ENCODE measurements at places on chromosomes 4 and X.

DNA sequence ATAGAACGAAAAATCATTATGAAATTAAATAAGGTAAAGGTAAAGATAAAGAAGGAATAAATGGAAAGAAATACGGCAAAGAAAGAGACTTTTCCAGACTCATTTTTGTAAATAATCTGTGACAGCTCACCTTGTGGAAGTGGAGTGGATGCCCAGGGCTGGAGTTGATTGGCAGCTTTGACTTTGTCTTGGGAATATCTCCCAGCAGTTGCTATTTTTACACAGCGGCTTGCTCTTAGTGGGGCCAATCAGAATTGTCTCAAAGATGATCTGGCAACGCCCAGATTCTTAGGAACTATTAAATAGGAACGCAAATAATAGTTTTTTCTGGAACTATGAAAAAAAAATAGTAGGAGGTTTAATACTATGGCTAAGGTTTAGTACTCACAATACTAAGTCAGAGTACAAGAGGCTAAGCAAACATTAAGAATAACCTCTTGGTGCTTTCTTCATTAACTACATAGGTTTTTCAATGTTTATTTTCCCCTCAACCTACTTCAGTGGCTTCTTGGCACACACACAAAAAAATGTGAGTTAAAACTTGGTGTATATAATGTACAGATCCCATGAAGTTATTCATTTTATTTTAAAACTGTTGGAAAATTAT lies 132.7 kb downstream of the TRAM1L1 start:
- no peak for DNase-seq

GRCh38 chr4:26531491-26532116 lies 41.3 kb upstream of the CCKAR start:
- DNase-seq = no peak

GRCh38 chr4:13558881-13559280 lies 14.6 kb upstream of the NKX3-2 start:
- no peak for DNase-seq

DNA sequence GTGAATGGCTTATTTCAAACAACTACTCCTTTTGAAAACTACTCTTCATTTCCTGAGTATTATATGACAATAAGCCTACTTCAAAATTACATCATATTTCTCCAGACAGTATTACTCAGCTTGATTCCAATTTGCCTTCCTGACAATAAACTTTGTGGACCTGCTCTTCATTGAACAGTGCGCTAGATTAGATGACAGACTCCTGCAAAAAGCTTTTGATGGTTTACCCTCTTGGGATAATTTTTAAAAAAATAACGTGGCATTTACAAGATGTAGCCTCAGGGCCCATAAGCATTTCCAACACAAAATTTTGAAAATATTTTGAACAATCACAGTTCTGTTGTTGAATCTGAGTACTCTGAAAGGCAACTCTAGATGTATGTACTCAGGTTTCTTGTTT lies 25.9 kb downstream of the MGAT4D start:
- no peak for DNase-seq

GRCh38 chr4:7906171-7906701 lies 33.4 kb downstream of the AFAP1 start:
- DNase-seq = no peak

- no peak for DNase-seq
Observed at GRCh38 chrX:134545510-134545909, 85.5 kb downstream of the HPRT1 start.

DNA sequence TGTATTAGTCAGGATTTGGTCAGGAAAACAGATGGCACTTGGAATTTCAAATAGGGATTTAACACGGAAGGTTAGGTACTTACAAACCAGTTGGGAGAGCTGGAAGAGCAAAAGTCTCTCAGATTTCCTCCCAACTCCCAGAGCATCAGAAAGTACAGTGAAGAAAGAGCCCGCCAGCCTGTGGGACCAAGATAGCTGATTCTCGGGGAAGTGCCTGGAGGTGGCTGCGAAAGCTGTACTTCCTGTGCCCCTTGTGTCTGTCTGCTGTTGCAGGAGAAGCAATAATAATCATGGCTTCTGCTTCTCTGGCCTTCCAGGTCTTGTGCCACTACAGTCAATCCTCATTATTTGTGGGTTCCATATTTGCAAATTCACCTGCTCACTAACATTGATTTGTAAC lies 221.0 kb upstream of the BCOR start:
- no peak for DNase-seq

- DNase-seq = peak; percentile 15
Observed at GRCh38 chr4:158722291-158722916, 792 bp downstream of the PPID start.

Data from activated naive CD8-positive, alpha-beta T cell treated with anti-CD3 and anti-CD28 coated beads for 36 hours (primary cell).